ENCODE measurements at places on chromosomes 7 and 10. TPM values are rescaled to one million over a fixed set of nuclear protein-coding genes. Genes with fewer than 3 reads are reported as not detected.

Gene PTTG1IP2
- not detected for total RNA-seq

Gene VIM
- total RNA-seq = 178 TPM

Gene SPAM1
- total RNA-seq = not detected

Gene PRPS1L1
- not detected for total RNA-seq

Gene VWDE
- 1.9 TPM for total RNA-seq
